ENCODE measurements at places on chromosomes 1 and 21.
A peak's percentile ranks its signal among the peaks of the same experiment; 100 is the strongest.

- no peak for DNase-seq
Measured at GRCh38 chr1:81406292-81406999, 394.3 kb upstream of the ADGRL2 start.

GRCh38 chr1:65630855-65631254 is 161.8 kb upstream of the PDE4B start:
- no peak for DNase-seq

DNA sequence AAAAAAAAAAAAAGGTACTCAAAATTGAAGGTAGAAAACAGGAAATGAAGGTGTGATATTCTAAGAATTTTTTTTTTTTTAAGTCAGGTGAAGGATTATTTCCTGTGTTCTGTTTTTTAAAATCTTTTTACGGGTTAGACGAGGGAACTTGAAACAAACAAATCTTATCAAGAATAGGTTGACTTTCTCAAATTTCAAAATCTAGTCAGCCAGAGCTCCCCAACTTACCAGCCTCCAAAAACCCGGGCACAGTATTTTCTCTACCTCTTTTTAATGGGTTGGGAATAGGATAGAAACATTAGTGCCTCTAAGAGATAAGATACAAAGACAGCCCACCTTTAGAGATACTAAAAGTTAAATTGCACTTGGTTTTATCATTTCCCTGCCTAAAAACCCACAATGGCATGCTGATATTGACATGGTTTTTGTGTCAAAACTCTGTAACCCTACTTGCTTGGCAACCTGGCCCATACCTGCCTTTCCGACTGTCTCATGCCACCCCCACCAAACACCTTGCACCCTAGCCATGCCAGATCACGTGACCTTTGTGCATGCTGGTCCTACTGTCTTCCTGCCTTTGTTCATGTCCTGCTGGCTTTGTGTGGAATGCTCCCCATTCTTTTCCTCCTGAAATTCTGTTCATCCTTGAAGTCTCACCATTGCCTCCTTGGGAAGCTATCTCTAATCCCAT is 4.2 kb downstream of the RCAN3 start:
- DNase-seq = no peak

DNA sequence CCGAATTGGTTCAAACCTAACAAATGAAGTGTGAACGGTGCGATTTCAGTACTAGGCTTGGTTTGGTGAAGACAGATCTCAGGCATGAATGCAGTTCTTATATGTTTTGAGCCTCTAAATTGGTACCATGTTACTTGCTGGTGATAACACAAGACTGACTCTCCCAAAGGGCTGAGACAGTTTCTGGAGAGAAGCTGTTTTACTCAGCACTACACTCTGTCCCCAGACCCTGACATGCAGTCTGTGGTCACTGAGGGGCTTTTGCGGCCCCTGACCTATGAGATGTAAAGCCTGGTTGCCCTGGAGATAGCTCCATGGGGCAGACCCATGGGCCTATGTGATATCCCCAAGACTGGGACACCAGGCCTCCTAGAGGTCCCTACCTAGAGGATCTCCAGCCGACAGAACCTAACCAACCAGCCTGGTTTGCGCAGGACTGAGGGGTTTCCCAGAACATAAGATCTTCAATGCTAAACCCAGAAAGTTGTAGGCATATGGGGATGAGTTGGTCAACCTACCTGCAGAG is 19.4 kb upstream of the FOXE3 start:
- no peak for DNase-seq

- no peak for DNase-seq
Measured at GRCh38 chr1:155553349-155553748, 9.3 kb downstream of the ASH1L start.

- no peak for DNase-seq
Measured at GRCh38 chr1:111618961-111619634, 491 bp upstream of the RAP1A start.

GRCh38 chr21:45303091-45303615 is 15.5 kb upstream of the POFUT2 start:
- no peak for DNase-seq

DNA sequence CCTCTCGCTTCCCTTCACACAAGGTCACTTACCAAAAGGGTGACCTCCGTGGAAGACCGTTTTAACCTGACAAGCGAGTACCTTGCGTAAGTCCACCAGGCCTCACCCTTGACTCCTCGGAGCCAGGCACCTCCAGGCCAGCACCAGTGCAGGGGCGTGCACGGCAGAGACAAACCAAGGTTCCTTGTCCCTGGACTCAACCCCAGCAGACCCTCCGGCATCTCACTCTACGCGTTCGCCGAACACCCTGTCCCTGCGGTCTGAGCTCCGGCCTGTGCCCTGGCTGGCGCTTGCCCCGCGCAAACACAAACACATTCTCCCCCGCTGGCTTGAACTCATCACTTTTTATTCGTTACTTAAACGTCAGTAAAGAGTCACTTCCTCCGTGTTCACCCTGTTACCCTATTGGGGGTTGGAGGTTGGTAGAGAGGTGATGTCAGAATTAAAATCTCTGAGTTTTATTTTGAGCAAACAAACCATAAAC is 4.5 kb downstream of the TBX15 start:
- no peak for DNase-seq

GRCh38 chr1:6223617-6224016 is 12.1 kb downstream of the ICMT start:
- no peak for DNase-seq

DNA sequence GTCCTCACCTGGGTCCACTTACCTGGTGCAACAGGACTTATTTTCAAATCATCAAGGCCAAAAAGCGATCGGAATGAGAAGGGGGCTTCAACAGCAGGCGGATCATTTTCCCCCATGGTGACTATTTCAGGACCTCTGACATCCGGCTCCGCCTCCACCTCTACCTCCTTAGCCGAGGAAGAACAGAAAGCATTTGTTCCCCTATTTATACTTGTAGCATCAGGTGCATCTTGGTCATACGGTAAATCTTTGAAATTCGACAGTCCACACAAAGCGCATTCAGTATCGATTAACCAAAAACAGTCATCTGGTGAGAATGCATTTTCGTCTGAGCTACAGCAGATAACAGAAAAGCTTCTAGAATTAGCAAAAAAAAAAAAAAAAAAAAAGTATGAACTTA is 550 bp downstream of the TMPRSS3 start:
- no peak for DNase-seq

GRCh38 chr1:43834280-43835081 is 99.1 kb upstream of the ARTN start:
- DNase-seq = no peak

DNA sequence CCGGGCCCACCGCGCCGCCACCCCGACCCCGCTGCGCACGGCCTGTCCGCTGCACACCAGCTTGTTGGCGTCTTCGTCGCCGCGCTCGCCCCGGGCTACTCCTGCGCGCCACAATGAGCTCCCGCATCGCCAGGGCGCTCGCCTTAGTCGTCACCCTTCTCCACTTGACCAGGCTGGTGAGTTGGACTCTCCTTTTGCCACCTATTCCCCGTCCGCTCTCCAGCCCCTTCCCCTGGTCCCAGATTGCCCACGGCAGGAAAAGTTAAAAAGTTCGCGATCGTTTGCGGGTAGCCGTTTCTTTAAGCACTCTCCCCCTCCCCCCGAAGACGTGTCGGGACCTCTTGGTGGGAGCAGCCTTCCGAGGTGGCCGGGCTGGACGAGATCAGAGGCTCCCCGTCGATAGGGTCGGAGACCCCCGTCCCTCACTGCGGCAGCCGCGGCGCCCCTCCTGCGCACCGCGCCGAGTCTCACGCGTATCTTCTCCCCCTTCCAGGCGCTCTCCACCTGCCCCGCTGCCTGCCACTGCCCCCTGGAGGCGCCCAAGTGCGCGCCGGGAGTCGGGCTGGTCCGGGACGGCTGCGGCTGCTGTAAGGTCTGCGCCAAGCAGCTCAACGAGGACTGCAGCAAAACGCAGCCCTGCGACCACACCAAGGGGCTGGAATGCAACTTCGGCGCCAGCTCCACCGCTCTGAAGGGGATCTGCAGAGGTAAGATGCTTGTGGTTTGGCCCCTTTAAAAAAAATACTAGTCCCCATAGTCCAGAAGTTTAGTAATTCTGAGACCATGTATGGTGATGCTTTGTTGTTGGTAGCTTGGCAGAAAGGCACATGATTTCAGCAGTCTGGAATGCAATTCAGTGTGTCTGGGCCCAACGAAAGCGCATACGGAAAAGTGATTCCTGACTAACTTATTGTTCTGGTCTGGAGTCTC is 576 bp downstream of the CCN1 start:
- DNase-seq = peak; percentile 40

GRCh38 chr1:2930913-2931723 is 90.1 kb upstream of the ACTRT2 start:
- no peak for DNase-seq

DNA sequence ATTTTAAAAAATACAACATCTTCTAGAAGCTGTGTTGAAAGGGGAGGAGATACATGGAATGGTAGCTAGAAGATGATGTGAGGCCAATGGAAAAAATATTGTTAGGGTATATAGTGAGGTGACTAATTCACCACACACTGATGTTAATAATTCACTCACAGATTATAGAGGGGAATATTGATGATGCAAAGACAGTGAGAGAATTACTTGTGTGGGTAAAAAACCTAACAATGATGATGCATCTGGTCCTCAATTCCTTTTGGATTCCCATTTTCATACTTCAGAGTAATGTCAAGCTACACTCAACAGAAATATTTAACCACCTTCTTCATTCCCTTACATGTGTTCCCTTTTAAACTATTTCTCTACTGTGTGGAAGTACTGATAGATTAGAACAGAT is 169.5 kb upstream of the DPYD start:
- DNase-seq = no peak

DNA sequence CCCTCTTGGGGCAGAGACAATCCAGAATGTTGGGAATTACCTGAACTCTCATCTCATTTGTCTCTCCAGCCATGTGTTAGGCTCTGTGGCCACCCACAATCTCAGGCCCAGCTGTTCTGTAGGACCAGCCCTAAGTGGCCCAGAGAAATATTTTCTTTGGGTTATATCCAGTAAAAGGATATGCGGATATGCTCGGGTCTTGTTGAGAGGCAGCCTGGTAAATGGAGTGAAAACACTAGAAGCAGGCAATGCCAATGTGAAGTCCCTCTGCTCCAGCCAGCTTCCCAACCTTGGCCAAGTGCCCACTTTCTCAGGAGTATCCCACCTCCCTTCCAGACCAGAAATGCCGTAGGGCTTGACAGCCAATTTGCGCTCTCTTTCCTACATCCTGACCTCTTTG is 192.2 kb downstream of the ST6GALNAC3 start:
- no peak for DNase-seq

DNA sequence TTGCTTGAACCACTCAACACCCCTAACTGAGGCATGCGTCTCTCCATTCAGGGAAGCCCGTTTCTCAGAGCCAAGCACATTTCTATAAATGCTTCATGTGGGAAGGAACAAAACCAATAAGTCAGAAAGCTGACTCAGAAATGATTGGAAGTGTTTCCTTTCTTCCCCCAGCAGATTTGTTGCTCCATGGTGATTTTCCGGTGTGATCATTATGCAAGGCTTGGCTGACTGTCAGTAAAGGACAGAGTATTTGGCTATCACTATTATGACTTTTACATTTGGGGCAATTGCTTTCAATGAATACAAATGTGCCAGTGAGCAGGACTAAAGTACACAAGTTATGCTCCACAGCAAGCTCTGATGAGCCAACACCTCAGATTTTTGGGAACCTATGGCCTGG is 53.3 kb upstream of the ZC3H11B start:
- peak; percentile 7 for DNase-seq

- no peak for DNase-seq
Measured at GRCh38 chr21:27582246-27582947, 615.5 kb upstream of the ADAMTS5 start.

DNA sequence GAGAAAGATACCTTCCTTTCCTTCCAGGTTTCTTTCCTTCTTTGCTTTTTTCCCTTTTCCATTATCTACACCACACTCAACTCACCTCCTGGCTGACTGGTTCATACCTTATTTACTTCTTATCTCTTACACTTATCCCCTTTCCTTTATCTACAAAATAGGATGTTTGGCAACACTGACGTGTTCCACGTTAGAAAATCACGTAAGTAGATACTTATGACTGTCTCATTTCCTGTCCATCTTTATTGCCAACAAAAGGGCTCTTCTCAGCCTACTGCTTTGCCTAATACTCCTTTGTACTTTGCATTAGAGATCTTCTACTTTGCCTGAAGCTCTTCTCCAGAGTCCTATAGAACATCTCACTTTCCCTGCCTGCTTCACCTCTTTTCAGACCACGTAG is 25.1 kb downstream of the SYNJ1 start:
- DNase-seq = peak; percentile 13

DNA sequence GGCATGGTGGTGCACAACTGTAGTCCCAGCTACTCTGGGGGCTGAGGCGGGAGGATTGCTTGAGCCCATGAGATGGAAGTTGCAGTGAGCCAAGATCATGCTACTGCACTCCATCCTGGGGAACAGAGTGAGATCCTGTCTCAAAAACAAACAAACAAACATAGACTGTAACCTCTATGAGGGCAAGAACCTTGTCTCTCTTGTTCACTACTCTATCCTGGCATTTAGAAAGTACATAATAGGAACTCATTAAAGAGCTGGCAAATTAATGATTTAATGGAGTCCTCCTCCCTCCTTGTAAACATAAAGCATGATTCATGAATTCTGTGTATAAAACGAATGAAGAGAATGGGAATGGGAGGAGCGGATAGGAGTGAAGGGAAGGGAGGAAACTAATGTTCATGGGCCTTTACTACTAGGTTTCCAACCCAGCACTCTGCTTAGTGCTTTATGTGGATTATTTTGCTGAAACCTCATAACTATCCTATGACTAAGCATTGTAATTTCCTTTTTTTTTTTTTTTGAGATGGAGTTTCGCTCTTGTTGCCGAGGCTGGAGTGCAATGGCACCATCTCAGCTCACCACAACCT is 8.6 kb downstream of the LMOD1 start:
- peak; percentile 63 for DNase-seq

- no peak for DNase-seq
Measured at GRCh38 chr1:65480684-65481405, 60.4 kb downstream of the LEPR start.

- no peak for DNase-seq
Measured at GRCh38 chr1:43455213-43455889, 1.6 kb upstream of the HYI start.

GRCh38 chr1:7250176-7250575 is 464.9 kb downstream of the CAMTA1 start:
- DNase-seq = no peak

DNA sequence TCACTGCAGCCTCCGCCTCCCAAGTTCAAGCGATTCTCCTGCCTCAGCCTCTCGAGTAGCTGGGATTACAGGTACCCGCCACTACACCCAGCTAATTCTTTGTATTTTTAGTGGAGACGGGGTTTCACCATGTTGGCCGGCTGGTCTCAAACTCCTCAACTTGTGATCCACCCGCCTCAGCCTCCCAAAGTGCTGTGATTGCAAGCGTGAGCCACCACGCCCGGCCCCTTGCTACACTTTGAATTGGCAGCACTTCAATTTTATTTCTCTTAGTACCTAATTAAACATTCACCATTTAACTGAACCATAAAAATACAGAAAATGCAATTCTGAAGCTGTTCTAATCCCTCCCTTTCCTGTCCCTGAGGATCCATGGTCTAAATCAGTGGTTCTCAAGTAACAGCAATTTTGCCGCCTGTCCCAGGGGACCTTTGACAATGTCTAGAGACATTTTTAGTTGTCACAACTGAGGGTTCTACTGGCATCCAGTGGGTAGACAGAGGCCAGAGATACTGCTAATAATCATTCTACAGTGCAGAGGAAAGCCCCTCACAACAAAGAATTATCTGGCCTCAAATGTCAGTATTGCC is 4.3 kb upstream of the BCL2L15 start:
- DNase-seq = no peak

Data from AG08396 (cell line).